ENCODE measurements at places on chromosomes 7 and 10.

GRCh38 chr7:66348959-66349358, 143.8 kb downstream of the TPST1 start:
- no peak for DNase-seq

DNA sequence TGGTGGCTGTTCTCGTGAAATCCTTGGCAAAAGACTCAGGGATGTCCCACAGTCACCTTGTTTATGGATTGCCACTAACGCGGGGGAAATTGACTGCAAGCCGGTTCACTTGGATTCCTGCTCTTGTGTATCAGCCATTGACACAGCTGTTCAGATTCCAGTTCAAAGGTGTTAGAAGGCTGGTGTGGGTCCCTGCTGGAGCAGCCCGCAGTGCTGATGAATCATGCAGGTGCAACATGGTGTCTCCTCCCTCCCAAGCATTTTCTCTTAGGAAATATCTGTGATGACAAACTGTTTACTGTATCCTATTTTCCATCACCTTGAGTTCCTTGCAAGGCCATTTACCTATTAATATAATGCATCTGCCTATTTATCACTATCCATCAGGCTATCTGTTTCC, 170.1 kb downstream of the GATA3 start:
- DNase-seq, result no peak

GRCh38 chr7:95989301-95989700, 216.9 kb downstream of the DYNC1I1 start:
- no peak for DNase-seq

DNA sequence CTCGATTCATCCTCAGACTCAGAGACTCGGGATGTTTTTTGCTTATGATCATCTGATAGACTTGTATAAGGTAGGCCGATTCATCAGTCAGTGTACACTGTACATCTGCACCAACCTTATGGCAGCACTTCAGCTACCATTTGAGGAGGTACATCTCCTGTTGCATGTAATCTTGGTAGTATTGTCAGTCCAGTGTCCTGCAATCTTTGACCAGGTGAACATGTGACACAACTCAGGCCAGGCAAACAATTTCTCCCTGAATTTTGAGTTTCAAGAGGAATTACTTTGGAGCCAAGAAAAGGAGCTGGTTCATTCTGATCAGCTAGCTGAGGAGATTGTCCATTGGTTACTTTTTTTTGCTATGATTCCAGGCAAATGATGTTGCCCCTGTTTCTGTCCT, 19.7 kb upstream of the WASL start:
- DNase-seq, result no peak

DNA sequence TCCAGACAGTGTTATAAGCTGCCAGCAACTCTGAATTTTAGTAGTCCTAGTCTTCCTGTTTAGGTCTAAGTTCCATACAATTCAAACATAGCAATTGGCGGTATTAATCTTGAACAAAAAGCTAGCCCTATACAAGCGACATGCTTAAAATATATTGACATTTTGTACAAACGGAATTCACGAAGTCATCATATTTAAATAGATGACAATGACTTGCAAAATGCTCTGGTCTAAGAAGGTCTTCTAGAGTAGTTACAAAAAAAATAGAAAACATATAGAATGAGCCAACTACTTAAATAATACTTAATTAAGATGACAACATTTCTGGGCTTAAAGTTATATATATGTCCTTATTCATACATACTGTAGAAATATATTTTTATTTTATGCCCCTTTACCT, 446.6 kb downstream of the ANKRD7 start:
- no peak for DNase-seq

GRCh38 chr7:96277921-96278320, 44.0 kb downstream of the SLC25A13 start:
- no peak for DNase-seq

DNA sequence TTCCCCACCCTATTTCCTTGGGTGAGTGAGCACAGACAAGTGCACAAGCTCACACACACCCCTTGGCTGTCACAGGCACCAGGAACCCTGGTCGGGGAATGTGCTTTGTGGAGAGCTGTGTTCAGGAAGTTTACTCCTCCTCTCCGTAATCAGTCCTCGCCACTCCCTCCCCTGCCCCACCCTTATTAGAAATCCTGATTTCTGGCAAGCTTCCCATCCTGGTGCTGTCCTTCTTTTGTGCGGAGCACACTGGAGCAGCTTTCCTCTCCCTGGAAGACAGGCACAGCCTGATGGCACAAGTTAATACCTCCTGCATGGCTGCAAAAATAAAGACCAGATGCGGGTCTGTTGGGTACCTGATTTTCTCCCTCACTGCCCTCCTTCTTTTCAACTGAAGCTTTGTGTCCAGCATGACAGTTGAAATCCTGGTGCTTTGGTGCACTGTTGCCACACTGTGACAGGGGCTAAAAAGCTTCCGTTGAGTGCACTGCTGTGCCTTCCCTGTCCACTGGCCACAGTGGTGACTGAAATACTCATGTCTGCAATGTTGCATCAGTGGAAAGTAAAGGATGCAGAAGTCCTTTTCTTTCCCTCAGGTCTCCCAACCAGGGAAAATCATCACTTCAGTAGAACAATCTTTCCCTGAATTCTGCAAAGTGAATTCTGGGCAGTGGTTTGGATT, 55.0 kb downstream of the LRRC4 start:
- no peak for DNase-seq

All from T-helper 22 cell (primary cell).